ENCODE measurements at places on chromosomes 6 and 20. TPM values are rescaled to one million over a fixed set of nuclear protein-coding genes. Genes with fewer than 3 reads are reported as not detected.

DNA sequence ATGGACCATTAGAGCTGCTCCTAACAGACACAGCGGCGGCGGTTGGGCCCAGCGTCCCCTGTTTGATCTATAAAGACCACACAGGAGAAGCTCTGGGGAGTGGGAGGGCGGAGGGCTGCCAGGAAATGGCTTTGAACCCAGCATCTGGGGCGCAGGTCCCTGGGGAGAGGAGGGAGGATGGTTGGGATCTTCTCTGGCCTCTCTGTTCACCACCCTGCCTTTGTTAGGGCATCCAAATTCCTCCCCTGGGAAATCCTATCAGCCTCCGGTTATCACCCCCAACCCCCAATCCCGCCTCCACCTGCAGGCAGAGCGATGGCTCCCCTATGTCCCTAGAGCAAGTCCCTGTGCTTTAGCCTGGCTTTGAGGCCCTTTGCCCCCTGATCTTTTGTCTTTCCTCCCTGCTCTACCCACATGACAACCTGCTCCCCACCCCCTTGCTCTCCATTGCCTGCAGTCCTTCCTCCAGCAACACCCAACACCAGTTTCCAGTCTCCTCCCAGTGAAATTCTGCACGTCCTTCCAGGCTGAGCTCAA lies 7.1 kb downstream of the XKR7 start:
- no peak for DNase-seq

DNA sequence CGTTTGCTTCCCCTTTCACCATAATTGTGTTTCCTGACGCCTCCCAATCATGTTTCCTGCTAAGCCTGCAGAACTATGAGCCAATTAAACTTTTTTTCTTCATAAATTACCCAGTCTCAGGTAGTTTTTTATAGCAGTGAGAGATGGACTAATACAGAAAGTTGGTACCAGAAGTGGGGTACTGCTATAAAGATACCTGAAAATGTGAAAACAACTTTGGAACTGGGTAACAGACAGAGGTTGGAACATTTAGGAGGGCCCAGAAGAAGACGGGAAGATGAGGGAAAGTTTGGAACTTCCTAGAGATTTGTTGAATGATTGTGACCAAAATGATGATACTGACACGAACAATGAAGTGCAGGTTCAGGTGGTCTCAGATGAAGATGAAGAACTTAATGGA lies 1058.6 kb upstream of the CITED2 start:
- no peak for DNase-seq

DNA sequence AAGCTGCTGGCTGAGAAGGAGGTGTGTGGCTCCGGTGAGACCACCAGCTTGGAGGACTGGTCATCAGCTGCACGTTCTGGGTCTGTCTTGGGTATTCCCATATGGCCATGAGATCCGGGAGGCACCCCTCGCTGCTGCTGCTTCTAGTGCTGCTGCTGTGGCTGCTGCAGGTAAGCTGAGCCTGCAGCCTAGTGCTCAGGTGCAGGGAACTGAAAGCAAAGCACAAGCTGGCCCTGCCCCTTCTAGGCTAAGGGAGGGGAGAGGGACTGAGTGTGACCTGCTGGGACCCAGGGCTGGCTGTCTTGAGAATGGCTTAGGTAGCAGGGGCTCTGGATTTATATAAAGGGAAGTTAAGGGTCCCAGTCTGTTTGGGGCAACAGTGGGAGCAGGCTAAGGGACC lies 403 bp downstream of the CDH26 start:
- DNase-seq = no peak

DNA sequence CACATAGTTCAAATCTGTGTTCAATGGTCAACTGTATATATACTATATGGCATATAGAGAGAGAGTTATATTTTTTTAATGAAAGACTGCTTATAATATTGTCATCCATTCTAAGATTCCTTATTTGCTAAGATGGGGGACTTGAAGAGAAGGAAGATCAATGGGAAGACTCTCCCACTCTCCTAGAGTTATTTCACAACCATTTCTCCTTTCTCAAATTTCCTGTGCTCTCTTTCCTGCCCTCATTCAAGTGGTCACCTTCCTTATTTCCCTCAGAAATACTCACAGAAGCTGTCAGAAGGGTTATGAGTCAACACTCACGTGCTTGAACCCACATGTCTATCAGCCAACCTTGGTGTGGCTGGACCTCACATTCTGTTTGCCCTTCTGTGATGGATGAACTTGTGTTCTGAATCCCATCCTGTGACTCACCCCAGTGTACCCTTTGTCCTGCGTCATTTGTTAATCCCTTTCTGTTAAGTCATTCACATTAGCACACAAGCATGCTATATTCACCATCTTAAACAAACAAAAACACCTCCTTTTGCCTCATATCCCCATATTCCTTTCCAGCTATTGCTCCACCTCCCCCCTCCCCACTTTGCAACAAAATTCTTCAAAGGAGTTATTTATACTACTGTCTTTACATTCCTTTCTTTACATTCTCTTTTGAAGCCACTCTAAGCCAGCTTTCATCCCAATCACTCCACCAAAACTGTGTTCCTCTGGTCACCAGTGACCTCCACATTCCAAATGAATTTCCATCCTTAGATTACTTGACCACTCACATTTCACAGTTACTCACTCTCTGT lies 279.3 kb upstream of the TCF21 start:
- DNase-seq = peak; percentile 98

GRCh38 chr6:70842541-70842940 lies 114.3 kb downstream of the B3GAT2 start:
- no peak for DNase-seq

GRCh38 chr6:43254138-43254817 lies 11.0 kb downstream of the TTBK1 start:
- no peak for DNase-seq

DNA sequence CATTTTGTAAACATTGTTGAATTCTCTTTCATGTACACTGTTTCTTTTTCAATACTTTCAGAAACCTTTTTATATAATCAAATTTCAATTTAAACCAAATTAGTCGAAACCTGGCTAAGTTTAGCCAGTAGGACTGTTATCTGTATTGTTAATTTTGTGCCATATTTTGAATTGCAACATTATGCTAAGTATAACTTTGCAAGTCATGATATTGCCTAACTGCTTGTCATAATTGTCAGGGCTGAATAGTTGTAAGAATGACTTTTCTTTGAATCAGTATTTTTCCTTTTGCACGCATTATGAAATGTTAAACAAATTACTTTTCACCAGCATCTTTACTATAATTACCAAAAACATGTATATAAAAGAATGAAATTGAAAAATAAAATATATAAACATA lies 82.7 kb downstream of the SAMD3 start:
- no peak for DNase-seq

DNA sequence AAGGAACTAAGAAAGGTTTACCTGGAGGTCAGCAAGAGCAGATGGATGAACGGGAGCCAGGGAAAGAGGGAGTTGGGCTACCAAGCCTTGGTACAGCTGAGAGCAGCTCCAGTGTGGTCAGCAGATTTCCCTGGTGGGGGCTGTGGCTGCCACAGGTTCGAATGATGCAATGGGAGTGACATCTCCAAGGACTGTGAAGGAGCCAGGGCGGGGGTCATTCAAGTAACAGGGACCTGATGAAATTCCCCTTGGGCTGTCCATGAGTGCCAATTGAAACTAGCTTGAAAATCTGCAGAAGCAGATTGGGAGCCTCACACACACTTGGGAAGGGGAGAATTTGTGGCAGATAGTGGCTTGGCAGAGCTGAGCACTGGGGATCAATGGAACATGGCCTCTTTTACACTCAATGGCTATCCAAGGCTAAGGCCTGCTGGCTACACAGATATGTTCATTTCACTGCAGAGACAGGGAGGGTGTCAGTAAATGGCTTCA lies 247.0 kb upstream of the ECI2 start:
- no peak for DNase-seq

DNA sequence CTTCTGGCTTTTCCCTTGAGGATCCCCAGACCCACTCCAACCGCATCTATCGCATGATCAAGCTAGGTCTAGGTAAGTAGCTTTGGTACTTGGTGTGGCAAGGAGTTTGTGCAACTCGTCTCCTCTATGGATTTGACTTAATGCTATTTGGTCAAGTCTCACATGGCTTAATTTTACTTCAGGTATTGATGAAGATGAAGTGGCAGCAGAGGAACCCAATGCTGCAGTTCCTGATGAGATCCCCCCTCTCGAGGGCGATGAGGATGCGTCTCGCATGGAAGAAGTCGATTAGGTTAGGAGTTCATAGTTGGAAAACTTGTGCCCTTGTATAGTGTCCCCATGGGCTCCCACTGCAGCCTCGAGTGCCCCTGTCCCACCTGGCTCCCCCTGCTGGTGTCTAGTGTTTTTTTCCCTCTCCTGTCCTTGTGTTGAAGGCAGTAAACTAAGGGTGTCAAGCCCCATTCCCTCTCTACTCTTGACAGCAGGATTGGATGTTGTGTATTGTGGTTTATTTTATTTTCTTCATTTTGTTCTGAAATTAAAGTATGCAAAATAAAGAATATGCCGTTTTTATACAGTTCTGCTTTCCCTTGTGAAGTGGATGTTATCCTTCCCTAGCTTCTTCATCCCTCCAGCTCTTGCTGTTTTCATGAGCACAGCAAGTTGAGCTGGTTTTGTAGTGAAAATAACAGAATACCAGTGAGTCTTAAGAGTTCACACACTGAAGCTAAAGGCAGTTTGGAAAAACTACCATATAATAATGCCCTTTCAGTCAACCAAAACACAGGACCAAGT lies 3.8 kb downstream of the SLC35B2 start:
- DNase-seq = peak; percentile 69

- DNase-seq = no peak
These were observed 91.0 kb downstream of the GFRA4 start for GRCh38 chr20:3572151-3572550.

DNA sequence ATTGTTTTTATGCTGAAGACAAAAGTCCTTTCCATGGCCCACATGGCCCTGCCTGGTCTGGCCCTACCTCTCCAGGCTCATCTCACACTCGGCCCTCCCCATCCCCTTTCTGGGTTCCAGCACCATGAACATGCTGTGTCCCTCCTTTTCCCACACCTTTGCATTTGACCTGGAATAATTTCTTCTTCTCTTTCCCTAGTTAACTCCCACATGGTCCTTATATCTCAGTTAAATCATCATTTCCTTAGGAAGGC lies 38.9 kb downstream of the PIGU start:
- DNase-seq = no peak

DNA sequence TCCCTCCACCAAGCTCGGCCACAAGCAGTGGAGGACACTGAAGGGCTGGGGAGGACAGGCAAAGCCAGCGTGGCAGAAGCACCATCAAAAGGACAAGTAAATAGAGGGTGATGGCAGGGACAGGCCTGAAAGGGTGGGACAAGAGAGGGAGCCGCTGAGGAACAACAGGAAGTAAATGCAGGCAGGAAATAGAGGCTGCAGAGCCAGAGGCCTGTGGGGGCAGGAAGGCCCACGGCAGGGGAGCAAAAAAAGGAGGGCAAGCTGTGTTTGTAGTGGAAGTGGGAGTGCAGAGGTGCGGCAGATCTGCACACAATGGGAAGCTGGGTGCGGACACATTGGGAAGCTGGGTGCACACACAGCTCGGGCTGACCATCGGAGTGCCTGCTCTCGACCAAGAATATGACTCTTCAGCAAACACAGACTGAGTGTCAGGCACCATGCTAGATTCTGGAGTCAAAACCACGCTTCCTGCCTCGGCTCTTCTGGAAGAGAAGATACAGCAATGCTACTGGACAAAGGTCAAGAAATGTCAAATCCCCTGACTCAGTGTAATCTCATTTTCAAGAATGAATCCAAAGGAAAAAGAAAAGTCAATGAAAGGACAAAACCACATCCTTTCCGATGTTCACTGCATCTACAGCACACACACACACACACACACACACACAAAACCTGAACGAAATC lies 40.4 kb upstream of the RAB22A start:
- DNase-seq = peak; percentile 14

- DNase-seq = peak; percentile 96
These were observed 90.8 kb downstream of the THBS2 start for GRCh38 chr6:169162752-169163407.

DNA sequence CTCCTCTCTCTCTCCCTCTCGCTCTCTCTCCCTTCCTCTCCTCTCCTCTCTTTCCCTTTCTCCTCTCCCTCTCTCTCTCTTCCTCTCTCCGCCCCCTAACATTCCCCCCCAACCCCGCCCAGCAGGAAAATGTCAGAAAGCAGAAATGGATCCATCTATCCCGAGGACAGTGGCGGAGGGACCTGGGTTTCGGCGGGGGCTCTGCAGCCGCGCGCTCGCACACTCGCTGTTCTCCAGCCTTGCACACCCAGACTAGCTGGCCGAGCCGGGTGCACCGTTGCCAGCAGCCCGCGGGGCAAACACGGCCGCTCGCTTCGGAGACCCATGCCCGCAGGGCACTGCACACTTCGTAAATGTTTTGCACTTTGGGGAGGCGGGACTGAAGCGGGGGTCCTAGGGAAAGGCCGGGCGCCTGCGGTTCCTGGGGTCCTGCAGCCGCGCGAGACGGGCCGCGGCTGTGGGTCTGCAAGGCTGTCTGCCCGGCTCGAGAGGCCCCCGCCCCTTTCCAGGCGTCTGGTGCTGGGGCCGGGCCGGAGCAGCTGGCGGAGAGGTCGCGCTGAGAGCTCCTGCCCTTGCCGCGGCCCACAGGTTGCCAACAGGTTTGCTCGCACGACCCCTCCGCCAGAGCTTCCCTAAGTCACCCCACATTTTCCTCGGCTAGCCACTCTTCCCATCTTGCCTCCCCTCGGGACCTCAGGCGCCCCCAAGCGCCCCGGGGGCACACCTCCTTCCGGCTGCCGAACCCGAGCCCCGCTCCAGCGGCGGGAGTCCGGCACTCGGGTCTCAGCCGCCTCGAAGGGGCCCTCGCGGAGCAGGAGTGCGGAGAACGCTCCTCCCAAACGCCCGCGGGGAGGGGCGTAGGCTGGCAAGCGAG lies 818 bp upstream of the MDGA1 start:
- DNase-seq = no peak

DNA sequence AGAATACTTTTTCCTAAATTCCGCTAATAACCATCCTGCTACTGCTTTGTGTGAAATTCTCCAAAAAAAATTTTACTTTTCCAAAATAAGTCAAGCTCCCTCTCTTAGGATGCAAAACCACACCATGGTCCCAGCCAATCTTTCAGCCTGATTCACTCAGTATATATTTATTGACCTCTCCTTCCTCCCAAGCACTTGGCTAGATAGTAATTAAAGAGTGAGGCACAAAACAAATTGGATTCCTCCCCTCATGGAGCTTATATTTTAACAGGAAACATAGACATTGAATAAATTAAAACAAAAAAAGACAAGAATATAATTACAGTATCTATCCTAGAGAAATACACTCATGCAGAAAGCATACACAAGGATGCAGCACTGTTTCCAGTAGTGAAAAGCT lies 9.0 kb upstream of the ZNF217 start:
- DNase-seq = no peak

GRCh38 chr20:64247970-64248841 lies 7.3 kb upstream of the PCMTD2 start:
- DNase-seq = no peak

DNA sequence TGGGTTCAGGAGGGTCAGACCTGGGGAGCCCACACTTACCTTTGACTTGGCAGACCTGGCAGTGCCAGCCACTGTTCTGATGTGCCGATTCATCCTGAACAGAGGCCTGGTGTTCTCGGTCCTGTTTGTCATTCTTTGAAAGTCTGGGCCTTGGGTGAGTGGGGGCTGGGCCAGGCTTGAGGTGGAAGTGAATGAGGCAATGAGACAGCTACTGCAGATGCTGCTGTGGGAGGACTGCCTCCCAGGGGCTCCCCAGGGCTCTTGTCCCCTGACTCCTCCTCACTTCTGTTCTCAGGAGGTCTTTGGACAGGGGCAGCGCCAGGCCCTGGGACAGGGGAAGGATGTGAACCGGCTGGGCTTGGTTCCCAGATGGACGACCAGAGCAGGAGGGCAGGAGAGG lies 5.6 kb upstream of the TREML4 start:
- DNase-seq = no peak

GABBR1 gene
- 4.4 TPM for total RNA-seq
